ENCODE measurements at places on chromosomes 5 and 9.
A peak's percentile ranks its signal among the peaks of the same experiment; 100 is the strongest.

- no peak for DNase-seq
These were observed 55.0 kb downstream of the SH3PXD2B start for GRCh38 chr5:172399336-172399735.

- DNase-seq = no peak
These were observed 1933.2 kb upstream of the WWC1 start for GRCh38 chr5:166358127-166358830.

GRCh38 chr9:112296929-112297328 lies 36.5 kb downstream of the PTBP3 start:
- DNase-seq = no peak

GRCh38 chr5:61279725-61280124 lies 52.3 kb upstream of the ZSWIM6 start:
- no peak for DNase-seq

GRCh38 chr9:129458663-129459546 lies 162.0 kb downstream of the C9orf50 start:
- no peak for DNase-seq

DNA sequence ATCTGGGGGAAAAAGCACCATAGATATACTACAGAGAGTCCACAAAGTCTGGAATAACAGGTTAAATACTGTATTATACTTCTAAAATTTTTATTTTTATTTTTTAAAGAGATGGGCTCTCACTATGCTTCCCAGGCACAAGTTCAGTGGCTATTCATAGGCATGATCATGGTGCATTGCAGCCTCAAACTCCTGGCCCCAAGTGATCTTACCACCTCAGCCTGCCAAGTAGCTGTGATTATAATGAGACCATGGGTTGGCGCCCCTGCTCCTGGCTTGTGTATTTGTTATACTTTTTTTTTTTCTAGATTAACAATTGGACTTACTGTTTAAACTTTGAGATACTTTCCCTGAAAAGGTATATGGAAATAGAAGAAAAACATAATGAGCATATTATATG lies 25.9 kb downstream of the ERBIN start:
- DNase-seq = no peak

GRCh38 chr5:148963664-148964063 lies 99.2 kb downstream of the SH3TC2 start:
- DNase-seq = no peak

GRCh38 chr5:157431544-157432200 lies 28.3 kb upstream of the NIPAL4 start:
- DNase-seq = peak; percentile 16

DNA sequence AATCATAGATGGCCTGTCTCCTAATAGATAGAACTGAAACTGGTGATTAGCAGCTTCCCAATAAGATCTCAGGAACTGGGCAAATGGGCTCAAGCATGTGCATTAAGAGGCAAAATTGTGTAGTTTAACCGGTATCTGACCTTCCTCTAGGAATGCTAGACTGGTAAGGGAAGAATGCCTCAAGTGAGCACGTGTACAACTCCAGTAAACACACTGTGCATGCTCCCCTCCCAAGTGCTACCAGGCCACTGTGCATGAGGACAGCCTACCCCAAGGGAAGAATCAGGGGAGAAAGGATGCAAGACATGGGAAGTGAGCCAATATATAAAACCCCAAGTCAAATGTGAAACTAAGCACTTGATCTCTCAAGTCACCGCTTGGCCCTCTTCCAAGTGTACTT lies 1157.4 kb upstream of the CDH18 start:
- DNase-seq = no peak
